T follicular helper cell (primary cell): ENCODE measurements at places on chromosomes 4 and X.

- DNase-seq, result no peak
Measured at GRCh38 chr4:113845138-113845537, 83.6 kb upstream of the CAMK2D start.

GRCh38 chr4:8400632-8401325, 39.7 kb downstream of the ACOX3 start:
- no peak for DNase-seq

GRCh38 chr4:90128961-90129495, 1.8 kb downstream of the CCSER1 start:
- no peak for DNase-seq

GRCh38 chrX:56728752-56729151, 291 bp upstream of the NBDY start:
- peak; percentile 13 for DNase-seq

- no peak for DNase-seq
Measured at GRCh38 chr4:28462766-28463700, 1602.4 kb downstream of the STIM2 start.

- no peak for DNase-seq
Measured at GRCh38 chrX:5915783-5916182, 312.9 kb downstream of the NLGN4X start.

DNA sequence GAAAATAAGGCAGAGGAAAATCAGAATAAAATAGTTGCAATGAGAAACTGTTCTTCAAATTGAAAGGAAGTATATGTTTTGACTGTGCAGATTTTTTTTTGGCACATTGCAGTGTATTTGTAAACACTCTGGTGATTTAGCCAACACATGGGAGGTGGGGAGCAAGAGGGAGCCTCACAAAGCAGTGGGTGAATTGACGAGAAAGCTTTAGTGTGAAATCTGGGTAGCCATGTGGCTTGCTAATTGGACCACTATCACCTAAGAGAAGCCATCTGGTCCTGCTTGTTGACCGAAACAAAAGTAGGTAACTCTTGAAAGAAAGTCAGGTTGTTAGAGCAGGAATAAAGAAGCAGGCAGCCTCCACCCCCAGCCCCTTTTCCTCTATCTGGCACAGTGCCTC, 10.4 kb downstream of the CLCN5 start:
- no peak for DNase-seq

DNA sequence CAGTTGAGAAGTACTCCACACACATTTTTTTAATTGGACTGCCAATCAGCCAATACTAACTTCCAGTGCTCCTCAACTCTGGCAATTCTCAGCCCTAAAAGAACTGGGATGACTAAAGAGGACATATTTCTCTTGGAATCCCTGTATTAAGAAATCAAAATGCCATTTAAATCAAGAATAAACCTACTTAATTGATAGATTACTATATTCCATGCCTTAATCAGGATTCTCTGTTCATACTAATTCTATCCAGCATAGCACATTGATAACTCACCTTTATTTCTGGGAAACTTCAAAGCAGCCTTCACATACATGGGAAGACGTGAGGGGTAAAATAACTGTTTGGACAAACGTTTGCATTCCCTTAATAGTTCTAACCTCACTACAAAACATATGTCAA, 93.0 kb upstream of the DKK2 start:
- no peak for DNase-seq

DNA sequence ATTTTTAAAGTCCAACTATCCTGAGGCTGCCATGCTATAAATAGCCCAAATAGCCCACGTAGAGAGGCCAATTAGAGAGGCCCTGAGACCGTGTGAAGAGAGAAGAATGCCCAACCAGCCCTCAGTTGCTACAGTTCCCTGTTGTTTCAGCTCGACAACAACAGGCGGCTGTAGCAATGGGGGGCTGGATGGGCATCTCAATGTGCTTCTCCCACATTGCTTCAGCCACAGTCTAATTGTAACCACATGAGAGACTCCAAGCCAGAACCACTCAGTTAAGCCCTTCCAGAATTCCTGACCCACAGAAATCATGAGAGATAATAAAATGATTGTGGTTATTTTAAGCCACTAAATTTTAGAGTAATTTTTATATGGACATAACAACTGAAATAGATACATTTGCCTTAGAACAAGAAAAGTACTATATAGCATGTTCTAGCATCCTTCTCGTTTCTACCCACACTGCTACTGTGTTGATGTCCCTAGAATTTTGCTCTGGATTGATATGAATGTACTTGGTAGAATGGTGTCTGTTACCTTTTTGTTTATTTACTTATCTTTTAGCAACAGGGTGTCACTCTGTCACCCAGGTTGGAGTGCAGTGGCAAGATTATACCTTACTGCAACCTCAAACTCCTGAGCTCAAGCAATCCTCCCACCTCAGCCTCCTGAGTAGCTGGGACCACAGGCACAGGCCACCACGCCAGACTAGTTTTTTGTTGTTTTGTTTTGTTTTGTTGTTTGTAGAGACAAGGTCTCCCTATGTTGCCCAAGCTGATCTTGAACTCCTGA, 436.4 kb downstream of the BCOR start:
- DNase-seq, result no peak

DNA sequence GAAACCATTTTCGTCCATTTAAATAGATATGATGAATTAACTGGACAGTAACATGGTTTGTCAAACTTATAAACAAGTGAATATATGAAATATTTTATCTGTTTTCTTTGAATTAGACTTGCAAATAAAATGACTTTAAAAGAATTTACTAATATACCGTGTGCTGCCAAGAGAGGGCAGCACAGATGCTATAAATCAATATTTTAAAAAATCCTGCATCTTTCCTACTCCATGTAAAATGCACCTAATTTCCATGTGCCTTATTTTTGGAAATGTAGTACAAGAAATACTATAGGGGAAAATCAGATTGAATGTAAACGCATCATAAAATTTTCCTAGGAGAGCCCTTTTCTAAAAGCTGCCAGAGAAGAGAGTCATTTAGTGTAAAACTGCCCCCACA, 62.2 kb downstream of the PRKX start:
- no peak for DNase-seq

- DNase-seq, result no peak
Measured at GRCh38 chr4:78022517-78022916, 34.6 kb upstream of the FRAS1 start.

DNA sequence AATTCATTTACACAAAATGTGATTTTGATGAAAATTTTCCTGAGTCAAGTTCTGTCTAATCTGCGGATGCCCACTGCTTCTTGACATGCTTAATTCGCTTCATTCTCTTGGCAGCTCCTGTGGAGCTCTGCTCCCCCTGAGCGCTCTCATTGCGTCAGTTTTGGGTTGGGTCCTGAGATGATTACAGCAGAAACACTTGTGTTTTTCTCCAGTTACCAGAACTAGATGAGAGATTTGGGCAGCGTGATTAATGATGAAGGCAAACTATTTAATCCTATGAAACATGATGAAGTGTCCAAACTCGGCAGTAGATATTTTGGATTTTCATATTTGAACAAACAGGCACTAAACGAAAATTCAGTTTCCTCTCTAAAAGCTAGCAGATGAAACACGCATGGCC, 4.2 kb upstream of the CXCL1 start:
- no peak for DNase-seq

GRCh38 chr4:138697851-138698250, 317.7 kb upstream of the NOCT start:
- DNase-seq, result no peak

GRCh38 chrX:100611951-100612350, 24.7 kb downstream of the TSPAN6 start:
- no peak for DNase-seq

GRCh38 chr4:88007304-88008121, at the start of gene PKD2:
PKD2 (plus strand) TSS chr4:88007635; CDS start chr4:88007734, 99 bp downstream.
- DNase-seq, result peak; percentile 42

- no peak for DNase-seq
Measured at GRCh38 chrX:15087747-15088146, 182.1 kb downstream of the ASB9 start.

DNA sequence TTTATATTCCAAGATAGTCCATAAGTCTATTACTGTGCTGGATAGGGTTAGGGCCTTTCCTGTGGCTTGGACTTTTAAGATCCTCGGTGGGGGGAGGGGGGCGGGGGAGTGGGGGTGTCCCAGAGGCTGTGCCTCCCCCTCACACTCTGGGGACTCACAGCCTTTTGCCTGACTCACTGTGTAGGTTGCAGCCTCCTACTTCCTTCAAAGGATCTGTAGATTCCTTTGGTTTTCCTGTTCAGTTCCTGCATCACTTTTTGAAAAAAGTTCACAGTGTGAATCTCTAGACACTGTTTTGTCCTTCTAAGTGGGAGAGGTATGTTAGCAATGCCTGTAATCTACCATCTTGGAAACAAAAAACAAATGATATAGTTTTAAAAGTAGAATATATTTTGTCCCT, 999.9 kb downstream of the GLUD2 start:
- no peak for DNase-seq

GRCh38 chr4:82380344-82380743, 6.6 kb upstream of the HNRNPD start:
- no peak for DNase-seq

DNA sequence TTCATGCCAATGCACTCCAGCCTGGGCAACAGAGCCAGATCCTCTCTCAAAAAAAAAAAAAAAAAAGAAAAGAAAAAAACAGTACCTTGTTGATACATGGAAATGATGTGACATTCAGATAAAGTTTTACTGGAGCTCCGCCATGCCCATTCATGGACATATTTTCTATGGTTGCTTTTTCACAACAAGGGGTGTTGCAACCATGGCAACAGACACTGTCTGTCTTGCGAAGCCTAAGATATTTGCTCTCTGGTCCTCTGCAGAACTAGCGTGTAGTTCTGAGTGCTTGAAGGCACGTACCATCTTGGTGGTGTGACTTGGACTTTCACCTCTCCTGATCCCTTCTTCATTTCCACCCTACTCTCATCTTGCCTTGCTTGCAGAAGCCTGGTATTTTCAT, 53.2 kb downstream of the TBL1X start:
- DNase-seq, result no peak

- DNase-seq, result peak; percentile 52
Measured at GRCh38 chr4:1330761-1331590, 16.0 kb upstream of the UVSSA start.

DNA sequence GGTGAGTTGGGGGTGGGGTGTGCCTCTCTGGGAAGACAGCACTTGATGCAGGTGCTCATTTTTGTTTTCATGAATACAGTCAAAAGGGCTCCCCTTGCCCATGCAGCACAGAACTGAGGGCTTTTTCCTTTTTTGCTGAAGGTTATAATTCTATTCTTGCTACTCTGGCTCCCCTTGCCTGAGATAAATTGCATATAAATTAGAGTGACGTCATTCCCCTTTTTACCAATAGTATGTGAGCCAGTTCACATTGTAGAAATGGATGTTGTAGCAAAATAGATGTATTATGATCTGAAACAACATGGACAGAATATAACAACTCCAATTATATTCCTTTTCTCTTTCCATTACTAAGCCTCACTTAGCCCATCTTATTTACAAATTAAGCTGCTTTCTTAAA, 28.4 kb downstream of the CXorf58 start:
- no peak for DNase-seq

DNA sequence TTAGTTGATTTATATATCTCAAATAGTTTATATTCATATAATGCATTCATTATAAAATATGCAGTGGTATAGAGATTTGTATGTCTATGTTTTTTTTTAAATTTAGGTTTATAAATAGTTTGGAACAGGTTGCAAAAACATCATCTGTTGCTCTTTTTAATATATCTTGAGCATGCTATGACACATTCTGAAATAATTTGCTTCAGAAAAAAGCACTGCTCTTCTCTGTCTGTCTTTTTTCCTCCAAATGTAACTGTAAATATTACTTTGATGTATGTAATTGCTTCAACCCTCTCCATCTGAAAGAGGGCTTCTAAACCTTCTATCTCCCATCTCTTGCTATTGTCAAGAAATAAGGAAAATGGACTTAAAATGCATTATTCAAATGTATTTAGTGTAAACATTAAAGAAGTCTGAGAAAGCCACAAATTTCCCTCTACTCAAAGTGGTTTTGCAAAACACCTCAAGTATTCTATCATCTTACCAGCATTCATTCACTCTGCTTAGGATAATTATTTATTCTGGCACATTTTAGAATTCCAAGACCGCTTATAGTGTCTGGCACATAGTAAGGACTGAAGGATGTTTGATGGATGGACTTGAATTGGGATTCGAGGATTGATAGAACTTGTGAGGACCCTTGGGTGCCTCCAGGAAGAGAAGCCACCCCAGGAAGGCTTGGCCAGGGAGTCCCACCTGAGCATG, 87.8 kb downstream of the CLNK start:
- DNase-seq, result no peak

GRCh38 chr4:27217261-27217769, 356.7 kb downstream of the STIM2 start:
- no peak for DNase-seq

- no peak for DNase-seq
Measured at GRCh38 chr4:69833251-69833650, 26.7 kb downstream of the SULT1E1 start.

DNA sequence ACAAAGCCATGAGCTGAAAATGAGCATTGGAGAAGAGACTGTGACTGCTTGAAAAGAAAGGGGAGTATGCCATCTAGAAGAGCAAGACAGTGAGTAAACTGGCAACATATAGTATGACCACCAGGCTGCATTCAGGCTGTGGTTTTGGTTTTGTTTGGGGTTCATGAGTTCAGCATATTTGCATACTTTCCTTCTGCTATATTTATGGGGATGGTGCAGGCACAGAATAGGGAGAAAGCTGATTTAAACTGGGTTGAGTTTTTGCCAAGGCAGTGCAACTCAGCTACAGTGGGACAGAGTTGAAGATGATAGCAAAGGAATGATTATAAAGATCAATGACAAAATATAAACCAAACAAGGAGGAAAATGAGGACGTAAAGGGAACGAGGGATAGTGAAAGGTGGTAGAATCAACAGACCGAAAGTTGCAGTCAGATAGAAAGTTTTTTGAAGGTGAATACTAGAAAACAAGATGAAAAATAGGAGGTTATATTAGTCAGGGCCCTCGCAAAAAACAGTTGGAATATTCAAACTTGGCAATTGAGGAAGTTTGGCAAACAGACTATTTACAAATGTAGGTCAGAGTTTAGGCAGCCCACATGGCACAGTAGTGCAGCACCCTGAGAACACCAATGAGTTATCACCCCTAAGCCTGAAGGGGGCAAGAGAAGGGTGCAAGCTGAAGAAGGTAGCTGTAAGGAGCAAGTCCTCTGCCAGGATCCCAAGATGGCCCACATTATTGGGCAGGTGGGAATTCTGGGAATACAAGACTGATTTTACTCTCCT, 114.8 kb upstream of the MAP9 start:
- no peak for DNase-seq

DNA sequence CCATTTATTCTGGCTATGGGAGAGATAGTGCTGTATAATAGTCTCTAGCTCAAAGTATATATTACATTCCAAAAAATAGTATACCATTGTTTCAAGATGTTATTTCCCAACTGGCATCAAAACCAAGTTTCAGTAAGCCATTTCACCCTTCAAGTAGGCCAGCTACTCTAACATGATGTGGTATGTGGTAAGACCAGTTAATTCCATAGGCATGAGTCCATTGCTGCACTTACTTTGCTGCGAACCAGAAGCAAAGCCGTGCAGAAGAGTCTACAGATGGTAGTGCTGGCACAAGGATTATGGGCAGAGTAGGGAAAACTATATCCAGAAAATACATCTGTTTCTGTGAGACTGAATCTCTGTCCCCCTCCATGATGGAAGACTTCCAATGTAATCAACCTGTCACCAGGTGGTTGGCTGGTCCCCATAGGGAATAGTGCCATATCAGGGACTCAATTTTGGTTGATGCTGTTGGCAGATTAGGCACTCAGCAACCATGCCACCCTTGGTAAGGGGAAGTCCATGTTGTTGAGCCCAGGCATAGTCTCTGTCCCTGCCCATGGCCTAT, 49.8 kb upstream of the HSD17B10 start:
- no peak for DNase-seq

GRCh38 chr4:132195176-132195575, 953.9 kb upstream of the PCDH10 start:
- no peak for DNase-seq

- DNase-seq, result no peak
Measured at GRCh38 chr4:113141901-113142346, 92.5 kb downstream of the ANK2 start.
